Activated CD8-positive, alpha-beta memory T cell treated with anti-CD3 and anti-CD28 coated beads, Interleukin-2, amount 50 U/mL, for 4 hours (primary cell): ENCODE measurements at places on chromosomes 6 and 20.
A peak's percentile ranks its signal among the peaks of the same experiment; 100 is the strongest.

GRCh38 chr20:36028106-36028808 is 59.9 kb downstream of the CNBD2 start:
- no peak for DNase-seq

DNA sequence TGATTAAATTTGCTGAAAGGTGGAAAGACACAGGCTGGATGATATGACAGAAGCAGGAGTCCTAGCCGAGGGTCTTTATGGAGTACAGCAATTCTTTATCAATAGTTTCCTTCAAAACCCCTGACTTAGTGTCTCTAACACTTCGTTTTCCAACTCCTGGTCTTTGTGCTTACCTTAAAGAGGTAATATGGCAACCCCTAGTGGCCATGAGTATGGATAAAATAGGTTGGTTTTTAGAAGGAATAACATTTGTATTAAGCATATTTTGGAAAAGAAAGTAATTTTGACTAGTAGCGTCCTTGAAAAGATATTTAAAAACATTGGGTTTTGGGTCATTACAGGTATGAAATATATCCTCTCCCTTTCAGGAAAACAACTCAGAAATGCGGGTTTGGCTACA is 51.9 kb downstream of the VGLL2 start:
- DNase-seq: no peak

DNA sequence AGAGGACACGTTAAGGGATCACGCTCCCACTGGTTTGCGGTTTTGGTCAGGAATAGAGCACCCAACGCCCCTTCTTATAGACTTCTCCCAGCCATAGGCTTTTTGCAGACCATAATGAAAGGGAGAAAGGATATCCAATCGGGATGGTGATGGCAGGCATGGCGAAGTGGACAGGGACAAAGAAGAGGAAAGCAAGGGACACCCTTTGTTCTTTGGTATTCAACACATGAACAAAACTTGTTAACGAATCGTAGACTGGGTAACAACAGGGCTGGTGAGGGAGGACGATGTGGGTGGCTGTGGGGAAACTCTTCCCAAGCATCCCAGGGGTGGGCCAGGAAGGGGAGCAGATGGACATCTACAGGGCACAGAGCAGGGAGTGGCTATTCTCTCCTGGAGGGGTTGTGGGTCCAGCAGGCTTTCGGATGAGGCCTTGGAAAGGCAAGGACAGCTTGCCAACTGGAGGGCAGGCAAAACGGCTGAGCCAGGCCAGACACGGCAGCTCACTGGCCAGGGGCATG is 1.4 kb upstream of the HSP90AB1 start:
- no peak for DNase-seq

DNA sequence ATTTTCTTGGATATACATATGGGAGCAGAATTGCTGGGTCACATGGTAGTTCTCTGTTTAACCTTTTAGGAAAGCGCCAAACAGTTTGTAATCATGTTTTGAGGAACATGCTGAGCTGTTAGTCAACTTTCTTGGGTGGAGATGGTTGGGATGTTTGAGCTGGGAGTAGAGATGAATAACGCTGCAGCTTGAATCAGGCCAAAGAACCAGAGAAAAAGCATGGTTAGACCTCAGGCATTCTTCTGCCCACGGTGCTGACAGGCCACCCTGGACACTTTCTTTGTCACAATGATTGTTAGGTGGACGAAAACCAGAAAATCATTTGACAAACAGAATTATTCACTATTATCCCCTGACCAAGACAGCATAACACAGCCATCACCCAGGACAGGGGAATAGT is 66.8 kb downstream of the PRDM1 start:
- DNase-seq: no peak

GRCh38 chr6:34572585-34572984 is 16.5 kb upstream of the SPDEF start:
- DNase-seq: no peak

DNA sequence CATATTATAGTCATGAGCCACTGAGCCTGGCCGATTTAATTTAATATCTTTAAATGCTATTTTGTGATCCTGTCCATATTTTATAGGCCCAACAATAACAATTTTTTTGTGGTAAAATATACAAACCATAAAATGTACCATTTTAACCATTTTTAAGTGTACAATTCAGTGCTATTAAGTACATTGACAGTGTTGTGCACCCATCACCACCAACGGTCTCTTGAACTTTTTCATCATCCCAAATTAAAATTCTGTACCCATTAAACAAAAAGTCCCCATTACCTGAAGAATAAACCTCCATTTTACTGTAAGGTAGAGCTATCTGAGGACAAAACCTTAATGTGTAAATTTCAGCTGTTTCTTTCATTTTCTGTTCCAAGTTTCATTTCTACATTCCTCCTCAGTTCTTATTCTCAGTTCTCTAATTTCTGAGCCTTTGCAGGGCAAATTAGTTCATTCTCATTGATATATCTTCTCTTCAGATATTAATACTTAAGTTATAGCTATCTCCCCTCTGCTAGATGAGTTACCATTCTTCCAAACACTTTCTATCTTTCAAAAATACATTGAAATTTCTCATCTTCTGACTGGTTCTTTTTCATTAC is 10.3 kb downstream of the MTO1 start:
- no peak for DNase-seq

- DNase-seq: no peak
Measured at GRCh38 chr6:30966154-30966553, 17.4 kb upstream of the MUC21 start.

DNA sequence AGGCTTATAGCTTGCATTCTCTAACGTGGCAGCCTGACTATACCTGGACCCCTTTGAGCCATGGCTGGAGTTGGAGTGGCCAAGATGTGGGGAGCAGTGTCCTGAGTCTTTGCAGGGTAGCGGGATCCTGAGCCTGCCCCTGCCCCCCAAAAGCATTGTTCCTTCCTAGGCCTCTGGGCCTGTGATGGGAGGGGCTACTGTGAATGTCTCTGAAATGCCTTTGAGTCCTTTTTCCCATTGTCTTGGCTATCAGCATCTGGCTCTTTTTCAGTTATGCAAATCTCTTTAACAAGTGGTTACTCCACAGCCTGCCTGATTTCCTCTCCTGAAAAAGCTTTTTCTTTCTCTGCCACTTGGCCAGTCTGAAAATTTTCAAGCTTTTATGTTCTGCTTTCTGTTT is 17.0 kb upstream of the PRL start:
- DNase-seq: no peak

DNA sequence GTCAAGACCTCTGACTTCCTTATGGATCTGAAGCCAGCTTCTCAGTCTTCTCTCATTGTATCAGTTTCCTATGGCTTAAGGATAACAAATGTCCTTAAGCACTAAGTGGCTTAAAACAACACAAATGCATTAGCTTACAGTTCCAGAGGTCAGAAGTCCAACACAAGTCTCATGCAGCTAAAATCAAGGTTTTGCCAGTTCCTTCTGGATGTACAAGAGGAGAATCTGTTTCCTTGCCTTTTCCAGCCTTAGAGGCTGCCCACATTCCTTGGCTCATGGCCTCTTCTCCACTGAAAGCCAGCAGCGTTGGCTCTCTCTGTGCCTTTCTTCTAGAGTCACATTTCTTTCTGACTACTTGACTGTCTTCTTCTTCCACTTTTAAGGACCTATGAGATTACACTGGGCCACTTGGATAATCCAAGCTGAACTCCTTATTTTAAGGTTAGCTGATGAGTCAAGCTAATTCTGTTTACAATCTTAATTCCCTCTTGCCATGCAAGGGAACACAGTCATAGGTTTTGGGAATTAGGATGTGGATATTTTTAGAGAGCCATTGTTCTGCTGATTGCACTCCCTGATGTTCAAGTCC is 179.0 kb downstream of the BCAS1 start:
- DNase-seq: no peak

GRCh38 chr6:30152016-30152673 is 8.9 kb downstream of the TRIM10 start:
- no peak for DNase-seq

DNA sequence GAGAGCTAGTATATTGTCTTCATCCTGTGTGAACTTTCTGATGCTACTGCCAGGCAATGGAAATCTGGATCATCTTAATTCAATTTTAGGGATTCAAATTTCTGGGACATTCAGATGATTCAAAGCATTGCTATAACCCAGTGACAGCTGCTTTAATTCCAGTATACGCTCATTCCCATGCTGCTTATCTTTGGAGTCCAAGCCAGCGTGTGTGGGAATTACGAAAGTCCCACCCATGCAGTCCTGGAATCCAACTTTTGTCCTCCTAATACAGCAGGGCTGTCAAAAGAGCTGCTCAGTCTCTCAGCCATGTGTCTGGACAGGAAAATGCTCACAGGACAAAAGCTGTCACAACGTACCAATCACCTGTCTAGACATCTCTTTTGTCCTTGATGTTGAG is 219.8 kb downstream of the LAMA2 start:
- no peak for DNase-seq

GRCh38 chr6:130026859-130027258 is 8.5 kb downstream of the L3MBTL3 start:
- DNase-seq: no peak

DNA sequence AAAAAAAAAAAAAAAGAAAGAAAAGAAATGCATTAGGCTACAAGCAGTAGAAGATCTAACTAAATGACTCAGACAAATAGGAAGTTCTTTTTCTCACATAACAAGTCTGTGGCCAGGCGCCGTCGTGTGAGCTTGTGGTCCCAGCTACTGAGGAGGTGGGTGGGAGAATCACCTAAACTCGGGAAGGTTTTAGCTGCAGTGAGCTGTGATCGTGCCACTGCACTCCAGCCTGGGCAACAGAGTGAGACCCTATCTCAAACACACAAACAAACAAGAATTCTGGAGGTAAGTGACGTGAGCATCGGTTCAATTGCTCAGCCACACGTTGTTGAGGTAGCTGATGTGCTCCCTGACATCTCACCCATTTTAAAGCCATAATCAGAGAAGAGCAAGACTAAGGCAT is 37.9 kb upstream of the SLC23A2 start:
- DNase-seq: peak; percentile 53

DNA sequence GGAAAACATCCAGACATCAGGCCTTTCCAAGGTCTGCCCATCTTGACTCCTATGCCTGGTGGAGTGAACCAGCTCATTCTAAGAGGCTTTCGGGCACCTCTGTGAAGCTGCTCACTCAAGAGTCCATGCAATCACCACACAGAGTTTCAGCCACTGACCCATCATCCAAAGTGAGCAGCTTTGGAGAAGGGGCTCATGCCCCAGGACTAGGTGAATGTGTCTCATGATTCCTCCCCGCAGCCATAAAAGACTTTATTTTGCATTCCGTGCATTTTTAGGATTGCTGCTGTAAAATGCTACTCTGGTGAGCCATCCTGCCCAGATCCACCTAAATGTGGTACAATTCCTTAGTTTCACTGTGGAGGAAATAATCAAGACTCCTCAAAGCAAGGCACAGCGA is 44.5 kb upstream of the EZR start:
- DNase-seq: no peak

DNA sequence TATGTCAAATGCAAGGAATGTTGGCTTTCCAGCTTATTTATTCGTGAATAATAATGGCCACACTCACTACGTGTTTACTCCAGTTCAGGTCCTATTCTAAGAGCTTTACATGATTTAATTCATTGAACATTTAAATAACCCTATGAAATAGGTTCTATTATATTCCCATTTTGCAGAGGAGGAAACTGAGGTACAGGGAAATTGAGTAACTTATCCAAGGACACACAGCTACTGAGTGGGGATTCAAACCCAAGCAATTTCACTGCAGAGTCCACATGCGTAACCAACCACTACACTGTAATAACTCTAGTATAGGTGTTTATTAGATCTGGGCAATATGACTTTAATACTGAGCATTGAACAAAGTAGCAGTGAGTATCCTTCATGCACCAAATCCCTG is 12.3 kb upstream of the SLC13A3 start:
- no peak for DNase-seq

GRCh38 chr20:62321521-62321948 is 18.7 kb downstream of the ADRM1 start:
- no peak for DNase-seq

GRCh38 chr20:6492271-6493055 is 275.0 kb upstream of the BMP2 start:
- DNase-seq: no peak

GRCh38 chr6:33570806-33571636 is 9.1 kb downstream of the BAK1 start:
- DNase-seq: peak; percentile 88

GRCh38 chr20:35776513-35777101 is 4.8 kb downstream of the PHF20 start:
- DNase-seq: no peak

- DNase-seq: no peak
Measured at GRCh38 chr6:121764493-121764892, 329.0 kb downstream of the GJA1 start.

GRCh38 chr20:49633643-49634042 is 65.7 kb upstream of the PTGIS start:
- no peak for DNase-seq

- DNase-seq: no peak
Measured at GRCh38 chr6:168043193-168043847, 35.7 kb downstream of the FRMD1 start.

- DNase-seq: no peak
Measured at GRCh38 chr20:49937027-49937929, 1.1 kb downstream of the RNF114 start.

GRCh38 chr20:1534526-1534925 is 23.0 kb downstream of the SIRPD start:
- DNase-seq: no peak

DNA sequence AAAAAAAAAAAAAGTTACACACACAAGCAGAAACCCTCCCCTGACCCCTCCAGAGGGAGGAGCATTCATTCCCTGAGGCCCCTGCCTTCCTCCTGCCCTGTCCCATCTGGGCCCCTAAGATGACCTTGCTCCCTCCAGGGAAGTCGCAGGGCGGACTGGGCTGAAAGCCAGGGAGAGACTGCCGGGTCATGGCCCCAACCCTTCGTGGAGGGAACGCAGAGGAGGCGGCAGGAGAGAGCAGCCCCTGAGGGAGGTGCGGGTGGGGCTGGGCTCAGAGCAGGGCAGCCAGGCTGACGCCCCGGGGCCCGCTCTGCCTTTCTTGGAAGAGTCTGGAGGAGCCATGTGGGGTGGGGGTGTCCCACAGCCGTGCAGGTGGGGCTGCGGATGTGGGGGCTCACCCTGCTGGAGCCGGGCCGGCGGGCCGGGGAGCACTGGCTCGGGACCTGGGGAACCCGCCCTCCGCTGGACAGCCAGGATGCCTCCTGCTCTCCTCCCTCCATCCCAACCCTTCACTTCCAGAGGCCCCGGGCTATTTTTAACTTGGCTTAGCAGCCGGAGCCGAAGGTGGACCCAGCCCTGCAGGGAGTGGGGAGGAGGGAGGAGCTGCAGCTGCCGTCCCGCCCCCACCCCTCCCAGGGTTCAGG is 15.0 kb upstream of the ABHD16B start:
- DNase-seq: no peak
